ENCODE measurements at places on chromosomes 4 and X.

DNA sequence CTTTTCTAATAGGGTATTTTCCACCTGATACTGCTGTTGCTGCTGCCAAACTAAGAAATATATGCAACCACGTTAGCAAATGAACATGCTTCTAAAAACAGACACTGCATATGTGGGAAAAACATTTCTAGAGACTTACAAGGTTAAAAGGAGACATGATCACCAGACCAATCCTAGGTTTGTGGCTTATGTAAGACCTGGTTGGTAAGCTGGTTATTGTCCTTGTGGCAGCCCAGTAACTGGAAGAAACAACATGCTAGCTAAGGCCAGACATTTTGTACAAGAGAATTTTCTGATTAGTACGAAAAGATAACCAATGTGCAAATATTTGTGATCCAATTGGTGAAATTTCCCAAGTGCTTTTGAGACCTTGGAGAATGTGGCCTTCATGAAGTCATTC, 112.0 kb downstream of the AFF2 start:
- no peaks in the 10 kb centered on the region for H3K36me3 ChIP-seq
- H3K27me3 ChIP-seq, result no peaks in the 10 kb centered on the region
- no peak overlapping the region for H3K4me3 ChIP-seq
- DNase-seq, result no peak
- H3K27ac ChIP-seq, result no peak overlapping the region

GRCh38 chr4:36111172-36111571, 133.1 kb downstream of the ARAP2 start:
- H3K4me1 ChIP-seq, result no peaks in the 10 kb centered on the region
- H3K36me3 ChIP-seq, result peaks cover 29% of the 10 kb centered on the region
- DNase-seq, result no peak

DNA sequence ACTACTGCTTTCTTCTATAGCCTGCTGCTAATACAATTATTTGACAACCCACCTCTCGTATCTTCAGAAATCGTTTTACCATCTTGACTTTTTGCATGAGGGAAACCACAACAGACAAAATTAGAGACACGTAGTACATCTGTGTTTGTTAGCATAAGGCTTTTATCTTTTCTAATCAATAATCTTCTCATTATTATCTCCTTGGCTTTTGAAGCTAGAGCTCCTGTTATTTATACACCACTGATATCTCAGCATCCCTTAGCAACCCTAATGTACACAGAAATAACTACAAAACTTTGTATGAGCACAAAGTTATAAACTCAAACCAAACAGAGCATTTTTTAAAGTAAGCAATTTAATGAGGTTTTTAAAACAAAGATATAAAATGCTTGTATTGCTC, 39.7 kb downstream of the CORIN start:
- H3K27ac ChIP-seq, result no peak overlapping the region
- no peak overlapping the region for H3K4me3 ChIP-seq
- no peaks in the 10 kb centered on the region for H3K27me3 ChIP-seq
- DNase-seq, result no peak
- H3K4me1 ChIP-seq, result no peaks in the 10 kb centered on the region
- H3K36me3 ChIP-seq, result no peaks in the 10 kb centered on the region

DNA sequence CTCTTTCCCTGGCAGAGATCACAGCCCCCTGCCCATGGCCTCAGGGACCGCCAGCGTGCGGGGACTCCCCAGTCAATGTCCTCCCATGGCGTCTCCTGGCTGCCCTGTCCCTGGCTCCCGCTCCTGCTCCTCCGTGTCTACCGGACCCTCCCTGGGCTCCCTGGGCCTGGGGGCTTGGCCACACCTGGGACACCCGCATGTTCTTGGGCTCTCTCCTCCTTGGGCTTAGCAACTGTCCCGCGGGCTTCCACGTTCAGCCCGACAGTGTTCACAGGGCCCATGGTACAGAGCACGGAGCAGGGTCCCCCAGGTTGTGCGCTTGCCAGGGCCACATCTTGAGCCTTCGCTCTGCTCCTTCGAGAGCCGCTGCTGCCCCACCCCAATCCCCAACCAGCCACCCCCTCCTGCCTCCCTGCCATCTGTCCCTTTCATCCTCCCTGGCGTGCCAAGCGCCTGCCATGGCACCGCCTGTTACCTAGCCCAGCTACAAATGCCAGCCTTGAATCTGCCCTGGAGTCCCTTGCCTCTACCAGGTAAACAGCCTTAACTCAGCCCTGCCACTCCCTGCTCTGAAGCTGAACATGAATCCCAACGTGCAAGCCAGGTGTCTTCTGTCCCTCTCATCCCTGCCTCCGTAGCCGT, 3.9 kb downstream of the AVPR2 start:
- DNase-seq, result no peak
- no peak overlapping the region for H3K4me3 ChIP-seq
- peaks cover 3% of the 10 kb centered on the region for H3K4me1 ChIP-seq
- H3K27ac ChIP-seq, result no peak overlapping the region

DNA sequence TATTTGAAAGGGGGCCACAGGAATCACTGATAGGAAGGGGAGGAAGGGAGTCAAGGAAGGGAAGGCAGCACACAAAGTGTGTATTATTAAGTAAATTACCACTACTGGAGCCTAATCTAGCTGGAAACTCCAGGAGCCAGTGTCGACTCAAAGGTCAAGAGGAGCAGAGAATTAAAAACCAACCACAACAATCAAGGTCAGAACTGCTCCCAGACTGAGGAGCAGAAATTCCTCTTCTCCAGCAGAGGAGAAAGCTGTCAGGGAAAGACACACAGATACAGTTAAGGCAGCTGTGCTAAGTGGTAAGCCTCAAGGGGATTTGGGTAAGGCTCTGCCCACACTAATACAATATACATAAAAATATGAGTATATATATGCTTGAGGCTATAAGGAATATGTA, 87.5 kb upstream of the PTPN13 start:
- no peaks in the 10 kb centered on the region for H3K36me3 ChIP-seq
- no peaks in the 10 kb centered on the region for H3K27me3 ChIP-seq
- DNase-seq, result no peak
- no peaks in the 10 kb centered on the region for H3K4me1 ChIP-seq

DNA sequence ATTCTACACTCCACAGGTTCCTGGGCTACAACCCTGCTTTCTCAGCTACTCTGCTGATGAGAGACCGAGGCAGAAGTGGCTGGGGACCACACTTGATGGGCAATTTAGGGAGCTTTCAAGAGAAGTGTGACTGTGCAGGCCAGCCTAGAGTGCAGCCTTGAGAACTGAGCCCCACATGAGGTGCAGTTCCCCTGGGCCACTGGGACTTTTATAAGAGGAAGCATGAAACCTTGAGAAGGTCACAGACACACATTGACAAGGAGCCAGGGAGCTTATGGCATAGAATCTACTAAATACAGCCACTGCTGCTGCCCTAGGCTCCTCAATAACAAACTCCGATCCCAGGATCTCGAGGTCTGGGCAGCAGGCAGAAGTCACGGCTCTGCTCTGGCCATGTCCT, 13.1 kb downstream of the C4orf50 start:
- peaks cover 50% of the 10 kb centered on the region for H3K27me3 ChIP-seq
- H3K4me3 ChIP-seq, result no peak overlapping the region
- no peaks in the 10 kb centered on the region for H3K4me1 ChIP-seq
- no peak overlapping the region for H3K27ac ChIP-seq

GRCh38 chr4:154741922-154742850, 1.6 kb upstream of the LRAT start:
- H3K4me1 ChIP-seq, result no peaks in the 10 kb centered on the region
- H3K27ac ChIP-seq, result no peak overlapping the region
- H3K27me3 ChIP-seq, result peaks cover 53% of the 10 kb centered on the region
- H3K36me3 ChIP-seq, result no peaks in the 10 kb centered on the region

DNA sequence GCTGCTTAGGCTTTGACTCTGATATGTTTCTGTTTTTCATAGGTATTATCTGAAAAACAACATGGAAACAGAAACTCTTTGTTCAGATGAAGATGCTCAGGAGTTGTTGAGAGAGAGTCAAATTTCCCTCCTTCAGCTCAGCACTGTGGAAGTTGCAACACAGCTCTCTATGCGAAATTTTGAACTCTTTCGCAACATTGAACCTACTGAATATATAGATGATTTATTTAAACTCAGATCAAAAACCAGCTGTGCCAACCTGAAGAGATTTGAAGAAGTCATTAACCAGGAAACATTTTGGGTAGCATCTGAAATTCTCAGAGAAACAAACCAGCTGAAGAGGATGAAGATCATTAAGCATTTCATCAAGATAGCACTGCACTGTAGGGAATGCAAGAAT, 238.6 kb downstream of the RAPGEF2 start:
- H3K4me3 ChIP-seq, result no peak overlapping the region
- no peaks in the 10 kb centered on the region for H3K36me3 ChIP-seq
- H3K4me1 ChIP-seq, result no peaks in the 10 kb centered on the region
- no peaks in the 10 kb centered on the region for H3K27me3 ChIP-seq

GRCh38 chrX:104270916-104271512, 16.3 kb upstream of the ESX1 start:
- no peaks in the 10 kb centered on the region for H3K36me3 ChIP-seq
- no peaks in the 10 kb centered on the region for H3K27me3 ChIP-seq
- DNase-seq, result peak; percentile 39
- peak overlapping the region; percentile 27 for H3K4me3 ChIP-seq

GRCh38 chr4:3364199-3364598, 71.4 kb downstream of the RGS12 start:
- DNase-seq, result no peak
- H3K4me1 ChIP-seq, result peaks cover 6% of the 10 kb centered on the region
- H3K27ac ChIP-seq, result no peak overlapping the region
- H3K4me3 ChIP-seq, result no peak overlapping the region
- no peaks in the 10 kb centered on the region for H3K36me3 ChIP-seq

DNA sequence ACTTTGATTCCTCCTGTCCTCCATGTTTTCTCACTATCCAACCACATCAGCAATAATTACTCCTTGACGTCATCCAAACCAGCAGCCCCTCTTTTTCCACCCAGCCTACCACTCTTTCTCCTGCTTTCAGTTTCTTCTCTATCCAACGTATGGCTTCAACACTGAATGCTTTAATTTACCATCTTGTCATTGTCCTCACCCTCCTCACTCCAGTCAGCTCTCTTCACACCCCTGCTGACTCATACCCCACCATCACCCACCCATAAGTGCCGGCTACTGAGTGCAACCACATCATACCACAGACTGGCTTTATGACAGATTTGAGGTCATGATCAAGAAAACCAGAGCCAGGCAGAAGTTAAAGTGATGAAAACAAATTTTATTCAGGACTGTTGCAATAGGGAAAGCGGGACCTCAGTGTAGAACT, 9.8 kb upstream of the ANXA5 start:
- no peak overlapping the region for H3K27ac ChIP-seq
- no peaks in the 10 kb centered on the region for H3K36me3 ChIP-seq
- H3K4me1 ChIP-seq, result peaks cover 6% of the 10 kb centered on the region
- no peak for DNase-seq
- H3K27me3 ChIP-seq, result no peaks in the 10 kb centered on the region

DNA sequence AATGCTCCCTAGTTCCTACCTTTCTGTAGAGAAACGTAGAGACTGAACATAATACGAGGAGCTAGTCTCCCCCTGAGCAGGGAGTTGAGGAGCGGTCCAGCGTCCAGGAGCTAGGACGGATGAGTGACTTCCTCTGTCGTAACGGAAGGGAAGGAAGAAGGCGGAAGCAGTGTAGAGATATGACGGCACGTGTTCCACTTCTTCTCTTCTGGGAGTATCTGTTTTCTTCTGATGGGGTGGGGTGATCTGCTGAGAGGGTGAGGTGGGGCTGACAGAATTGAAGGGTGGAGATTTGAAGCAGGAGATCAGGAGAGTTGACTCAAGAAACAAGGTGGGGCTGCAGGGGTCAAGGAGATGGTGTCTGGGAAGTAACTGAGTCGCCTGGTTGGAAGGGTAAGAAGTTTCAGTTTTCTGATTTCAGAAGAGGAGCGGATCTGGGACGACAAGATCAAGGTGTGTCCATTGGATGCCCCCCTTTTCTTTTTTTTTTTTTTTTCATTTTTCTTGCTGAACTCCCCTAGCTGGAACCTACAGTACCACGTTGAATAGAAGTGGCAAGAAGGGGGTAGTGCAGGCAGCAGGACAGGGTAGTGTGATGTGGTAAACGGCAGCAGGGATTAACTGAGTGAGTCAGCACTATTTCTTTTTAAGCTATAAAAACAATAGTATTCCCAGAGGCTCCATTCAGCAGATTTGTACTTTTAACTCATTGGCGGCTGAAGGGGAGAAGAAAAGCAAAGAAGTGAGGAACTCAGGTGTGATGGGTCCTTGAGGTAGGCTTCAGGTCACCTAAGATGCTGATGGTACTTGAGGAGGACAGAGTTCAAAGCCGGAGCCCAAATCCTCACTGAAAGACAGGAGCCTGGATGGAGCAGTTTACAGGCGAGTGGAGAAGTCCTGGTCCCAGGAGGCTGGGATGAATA, 50.8 kb upstream of the SETD7 start:
- DNase-seq, result no peak
- H3K36me3 ChIP-seq, result no peaks in the 10 kb centered on the region

DNA sequence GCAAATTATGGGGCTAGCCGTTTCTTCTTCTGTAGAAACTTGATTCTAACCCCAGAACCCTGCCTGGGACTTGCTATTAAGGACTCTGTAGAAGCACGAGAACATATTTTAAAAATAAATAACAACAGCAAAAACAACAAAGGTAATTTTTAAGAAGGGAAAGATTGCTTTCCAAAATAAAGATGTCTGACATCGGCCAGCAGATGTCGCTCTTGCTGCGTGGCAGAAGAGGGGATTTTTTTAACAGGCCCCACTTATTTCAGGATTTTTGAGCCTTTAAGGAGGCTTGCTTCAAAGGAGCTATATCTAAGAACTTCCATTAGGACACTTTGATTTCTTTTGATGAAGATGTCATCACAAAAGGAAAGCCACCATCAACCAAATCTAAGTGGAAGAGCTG, 62.8 kb upstream of the EGFL6 start:
- no peaks in the 10 kb centered on the region for H3K36me3 ChIP-seq
- peak; percentile 18 for DNase-seq
- H3K27me3 ChIP-seq, result no peaks in the 10 kb centered on the region
- H3K27ac ChIP-seq, result no peak overlapping the region
- no peak overlapping the region for H3K4me3 ChIP-seq
- no peaks in the 10 kb centered on the region for H3K4me1 ChIP-seq

- H3K4me1 ChIP-seq, result no peaks in the 10 kb centered on the region
- H3K27ac ChIP-seq, result no peak overlapping the region
- DNase-seq, result peak; percentile 4
- H3K27me3 ChIP-seq, result no peaks in the 10 kb centered on the region
- no peak overlapping the region for H3K4me3 ChIP-seq
- no peaks in the 10 kb centered on the region for H3K36me3 ChIP-seq
These were observed 163.1 kb downstream of the SMARCA1 start for GRCh38 chrX:129360175-129360574.

DNA sequence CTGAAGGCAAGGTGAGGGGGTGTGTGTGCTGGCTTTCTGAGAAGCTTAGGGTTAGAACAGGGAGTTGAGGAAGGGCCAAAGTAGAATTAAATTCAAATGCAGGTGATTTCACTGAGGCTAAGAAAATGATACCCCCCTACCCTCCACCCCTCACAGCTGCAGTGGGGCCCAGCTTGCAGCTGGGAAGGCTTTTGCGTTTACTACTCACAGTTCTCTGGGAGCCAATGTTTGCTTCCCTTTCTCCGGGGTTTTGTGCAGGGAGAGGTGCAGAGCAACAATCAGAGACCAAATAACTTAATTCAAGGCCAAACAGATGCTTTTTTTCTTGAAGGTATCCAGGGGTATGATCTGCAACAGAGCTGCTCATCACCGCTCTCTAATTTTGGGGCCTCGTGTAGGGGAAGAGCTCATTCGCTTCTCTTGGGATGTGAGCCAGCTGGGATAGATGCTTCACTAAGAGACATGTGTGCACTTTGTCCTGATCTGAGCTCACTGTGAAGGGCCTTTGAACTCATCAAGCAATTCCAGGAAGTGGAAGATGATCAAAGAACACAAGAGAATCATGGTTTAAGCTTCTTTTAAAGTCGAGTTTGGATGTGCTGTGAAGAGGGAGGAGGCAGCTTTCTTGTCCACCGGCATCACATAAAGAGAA, 122.7 kb upstream of the C1GALT1C1 start:
- DNase-seq, result no peak
- no peak overlapping the region for H3K27ac ChIP-seq
- no peaks in the 10 kb centered on the region for H3K27me3 ChIP-seq
- H3K36me3 ChIP-seq, result no peaks in the 10 kb centered on the region

Data from heart right ventricle (tissue), 16 donors.